Brain (organoid and tissue), 16 donors: ENCODE measurements at places on chromosomes 2 and 18. TPM values are rescaled to one million over a fixed set of nuclear protein-coding genes. Genes with fewer than 3 reads are reported as not detected.

DNA sequence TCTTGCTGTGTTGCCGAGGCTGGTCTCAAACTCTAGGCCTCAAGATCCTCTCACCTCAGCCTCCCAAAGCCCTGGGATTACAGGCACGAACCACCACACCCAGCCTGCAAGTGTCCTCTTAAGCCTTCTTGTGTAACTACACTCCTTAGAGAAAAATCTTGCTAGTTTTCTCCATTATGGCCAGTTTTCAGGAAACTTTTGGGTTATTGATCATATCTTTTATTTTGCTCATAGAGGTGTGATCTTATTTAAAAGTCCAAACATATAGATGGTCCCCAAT, 2.4 kb downstream of the SOCS6 start:
- no peak for DNase-seq

GRCh38 chr2:120901201-120901600, 165.5 kb downstream of the GLI2 start:
- no peak for DNase-seq

- no peak for DNase-seq
Observed at GRCh38 chr2:165238295-165238694, 919 bp upstream of the SCN2A start.

Gene TGFA
- polyA plus RNA-seq = 5.3 TPM

Gene HOXD12
- polyA plus RNA-seq = 1.3 TPM
